ENCODE measurements at places on chromosomes 2 and 18.

- DNase-seq = no peak
These were observed 1.0 kb upstream of the ZEB2 start for GRCh38 chr2:144520756-144521487.

DNA sequence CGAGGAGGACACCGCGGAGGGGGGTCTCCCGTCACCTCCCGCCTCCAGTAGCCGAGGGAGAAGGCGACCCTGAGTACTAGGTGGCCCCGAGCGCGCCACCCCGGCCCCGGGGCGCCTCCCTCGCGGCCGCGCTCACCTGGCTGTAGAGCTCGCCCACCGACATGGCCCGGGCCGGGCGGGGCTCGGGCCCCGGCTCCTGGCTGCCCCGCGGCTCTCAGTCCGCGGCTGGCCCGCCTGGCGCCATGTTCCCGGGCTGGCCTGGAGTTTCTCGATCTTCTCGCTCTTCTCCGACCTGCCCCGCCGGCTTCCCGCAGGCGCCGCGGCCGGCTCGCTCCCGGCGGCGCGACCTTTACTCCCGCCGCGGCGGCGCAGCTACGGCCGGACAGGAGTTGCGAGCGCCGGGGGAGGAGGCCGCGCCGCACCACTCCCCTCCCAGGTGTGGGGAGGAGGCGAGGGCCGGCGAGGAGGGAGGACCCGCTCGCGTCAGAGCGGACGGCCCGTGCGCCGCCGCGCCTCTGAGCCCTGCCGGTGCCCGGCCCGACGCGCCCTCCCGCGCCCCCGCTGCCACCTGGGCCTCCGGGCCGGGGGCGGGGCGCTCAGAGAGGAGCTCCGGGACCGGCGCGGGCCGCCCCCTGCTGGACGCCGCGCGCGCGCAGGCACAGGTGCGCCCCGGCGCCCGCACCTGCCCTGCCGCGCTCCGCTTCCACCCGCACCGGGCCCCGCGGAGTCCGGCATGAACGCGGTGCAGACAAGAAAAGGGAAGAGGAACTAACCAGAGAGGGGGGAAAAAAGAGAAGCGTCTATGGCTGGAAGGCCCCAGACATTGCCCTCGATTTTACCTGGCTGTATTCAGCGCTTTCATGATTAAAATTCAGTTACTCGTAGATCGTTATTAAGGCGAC is at the start of gene MYO5B:
Gene MYO5B (minus strand): TSS at position 517 of the 902 bp plus-strand sequence. CDS start 354 bp downstream, at position 163.
- DNase-seq = no peak

GRCh38 chr2:66862885-66863650 is 428.1 kb downstream of the MEIS1 start:
- no peak for DNase-seq

GRCh38 chr2:127695491-127696472 is 5.5 kb upstream of the SFT2D3 start:
- DNase-seq = no peak

GRCh38 chr2:171814883-171815282 is 79.2 kb downstream of the SLC25A12 start:
- no peak for DNase-seq

DNA sequence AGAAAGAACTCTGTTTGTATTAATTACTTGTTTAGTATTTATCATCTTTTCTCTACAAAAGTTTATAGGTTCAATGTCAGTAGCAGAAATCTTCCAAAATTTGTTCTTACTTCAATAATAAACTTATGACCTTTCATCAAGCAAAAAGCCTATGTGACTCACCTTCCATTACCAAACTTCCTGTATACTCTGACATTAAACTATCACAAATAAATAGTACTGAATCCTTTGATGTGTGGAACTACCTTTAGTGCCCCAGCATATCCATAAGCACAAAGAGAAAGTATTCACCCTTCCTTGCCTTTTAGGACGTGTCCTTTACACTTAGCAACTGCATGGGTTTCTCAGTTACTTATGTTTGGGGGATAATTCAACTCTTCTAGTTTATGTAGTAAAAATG is 166.0 kb downstream of the EHBP1 start:
- no peak for DNase-seq

- no peak for DNase-seq
These were observed 83.1 kb downstream of the BCL11A start for GRCh38 chr2:60470340-60470739.

GRCh38 chr2:63872571-63873328 is 31.1 kb downstream of the UGP2 start:
- no peak for DNase-seq

DNA sequence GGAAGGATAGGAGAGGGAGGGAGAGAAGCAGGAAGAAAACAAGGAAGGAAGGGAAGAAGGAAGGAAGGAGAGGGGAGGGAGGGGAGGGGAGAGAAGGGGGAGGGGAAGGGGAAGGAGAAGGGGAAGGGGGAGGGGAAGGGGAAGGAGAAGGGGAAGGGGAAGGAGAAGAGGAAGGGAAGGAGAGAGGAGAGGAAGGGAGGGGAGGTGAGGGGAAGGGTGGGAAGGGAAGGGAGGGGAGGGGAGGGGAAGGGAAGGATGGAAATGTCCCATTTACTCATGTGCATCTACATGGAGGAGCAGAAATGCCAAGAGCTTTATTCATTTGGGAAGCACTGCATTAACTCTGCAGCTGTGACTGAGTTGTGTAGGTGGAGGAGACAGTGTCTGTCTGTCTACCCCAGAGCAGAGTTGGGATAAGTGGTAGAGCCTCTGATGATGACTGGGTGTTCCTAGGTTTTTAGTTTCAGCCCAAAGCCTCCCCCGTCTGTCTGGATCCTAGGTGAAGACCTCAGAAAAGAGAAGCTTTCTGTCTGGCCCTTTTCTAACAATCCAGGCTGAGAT is 131.3 kb downstream of the COL6A3 start:
- DNase-seq = no peak

DNA sequence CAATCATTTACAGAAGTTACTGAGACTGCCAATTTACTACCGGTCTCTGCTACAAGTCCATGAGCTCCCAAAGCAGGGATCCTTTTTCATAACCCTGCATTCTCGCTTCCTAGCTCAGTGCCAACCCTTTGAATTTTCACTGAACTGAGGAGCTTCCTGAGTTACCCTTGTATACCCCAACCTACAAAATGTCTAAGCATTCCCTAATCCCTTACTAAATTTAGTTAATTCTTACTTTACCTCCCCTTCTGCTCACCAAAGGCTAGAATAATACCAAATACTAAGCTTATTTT is 9.6 kb downstream of the MAT2A start:
- DNase-seq = no peak

DNA sequence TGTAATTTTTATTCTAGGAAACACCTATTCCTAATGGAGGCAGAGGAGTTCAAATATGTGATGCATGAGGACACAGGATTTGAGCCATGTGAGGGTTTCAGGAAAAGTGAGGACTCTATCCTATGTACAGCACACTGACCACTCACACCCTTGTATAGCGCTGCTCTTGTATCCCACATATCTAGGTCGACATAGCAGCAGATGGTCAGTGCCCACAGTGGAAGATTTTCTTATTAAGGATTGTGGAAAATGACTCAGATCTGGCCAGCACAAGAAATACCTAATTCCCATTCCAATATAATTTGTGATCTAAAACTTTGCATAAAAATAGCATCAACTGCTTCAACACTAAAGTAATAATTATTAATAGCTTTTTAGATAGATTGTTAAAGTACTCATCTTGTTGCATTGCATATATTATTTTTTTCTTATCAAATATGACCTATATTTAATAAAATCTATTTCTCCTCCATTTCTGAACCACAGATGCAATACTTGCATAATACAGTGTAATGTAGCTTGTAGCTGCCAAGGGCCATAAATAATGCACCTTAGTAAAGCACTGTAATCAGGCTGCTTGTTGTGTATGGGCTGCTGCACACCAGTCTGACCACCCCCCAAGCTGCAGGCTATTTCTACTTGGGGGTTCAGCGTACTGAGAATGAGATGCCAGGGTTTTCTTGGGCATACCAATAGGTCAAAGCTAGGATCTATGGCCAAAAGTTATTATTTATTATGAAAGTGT is 442.2 kb upstream of the CWC22 start:
- DNase-seq = no peak

DNA sequence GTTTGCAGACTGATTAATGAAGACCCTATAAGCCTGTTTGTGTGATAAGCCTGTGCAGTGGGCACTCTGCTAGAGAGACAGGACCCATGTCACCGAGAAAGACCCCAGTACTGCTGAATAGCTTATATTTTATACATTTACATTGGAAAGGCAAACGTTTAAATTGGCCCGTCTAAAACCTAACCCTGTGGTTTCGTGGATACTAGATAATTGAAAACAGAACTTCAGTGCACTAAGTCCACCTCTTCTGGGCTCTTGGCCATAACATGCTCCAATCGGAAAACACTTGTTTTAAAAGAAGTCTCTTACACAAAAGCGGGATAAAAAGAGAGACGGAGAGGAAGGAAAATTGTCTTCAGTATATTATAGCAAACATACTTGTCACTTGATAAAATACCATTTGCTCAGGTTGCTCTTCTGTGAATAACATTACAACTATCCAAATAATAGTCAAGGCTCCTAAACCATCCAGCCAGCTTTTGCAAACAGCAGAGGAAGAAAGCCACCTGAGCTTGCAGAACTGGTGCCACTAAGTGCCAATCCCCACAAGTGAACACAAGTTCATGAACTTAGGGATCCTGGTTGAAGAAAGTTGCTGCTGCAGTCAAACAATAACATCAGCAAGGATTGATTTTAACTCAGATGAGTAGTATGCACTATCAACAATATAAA is 218.4 kb upstream of the FN1 start:
- no peak for DNase-seq

GRCh38 chr2:203719456-203720410 is 13.3 kb downstream of the CD28 start:
- DNase-seq = no peak

GRCh38 chr2:238919307-238919706 is 71.4 kb downstream of the TWIST2 start:
- DNase-seq = no peak

All from esophagus squamous epithelium (tissue), 5 donors.